ENCODE measurements at places on chromosomes 6 and 20. TPM values are rescaled to one million over a fixed set of nuclear protein-coding genes. Genes with fewer than 3 reads are reported as not detected.

NCOA7 gene
- total RNA-seq = 28.8 TPM

CPXM1 gene
- 19.9 TPM for total RNA-seq

OPRM1 gene
- 15.9 TPM for total RNA-seq

DEFB119 gene
- total RNA-seq = not detected

WFDC5 gene
- total RNA-seq = not detected

ZSWIM3 gene
- 10.4 TPM for total RNA-seq

GCLC gene
- total RNA-seq = 27.8 TPM

RPP40 gene
- total RNA-seq = 10.6 TPM

COL12A1 gene
- 42.9 TPM for total RNA-seq

SRSF6 gene
- total RNA-seq = 49.5 TPM

GRCh38 chr20:58349570-58349969, 39.5 kb upstream of the VAPB start:
- no peak for DNase-seq

GRCh38 chr6:19153981-19154295, 683.2 kb upstream of the ID4 start:
- DNase-seq = no peak

GRCh38 chr20:15895126-15895525, 678.1 kb downstream of the KIF16B start:
- DNase-seq = no peak

GRCh38 chr20:36060676-36061075, 92.3 kb downstream of the CNBD2 start:
- DNase-seq = no peak

DNA sequence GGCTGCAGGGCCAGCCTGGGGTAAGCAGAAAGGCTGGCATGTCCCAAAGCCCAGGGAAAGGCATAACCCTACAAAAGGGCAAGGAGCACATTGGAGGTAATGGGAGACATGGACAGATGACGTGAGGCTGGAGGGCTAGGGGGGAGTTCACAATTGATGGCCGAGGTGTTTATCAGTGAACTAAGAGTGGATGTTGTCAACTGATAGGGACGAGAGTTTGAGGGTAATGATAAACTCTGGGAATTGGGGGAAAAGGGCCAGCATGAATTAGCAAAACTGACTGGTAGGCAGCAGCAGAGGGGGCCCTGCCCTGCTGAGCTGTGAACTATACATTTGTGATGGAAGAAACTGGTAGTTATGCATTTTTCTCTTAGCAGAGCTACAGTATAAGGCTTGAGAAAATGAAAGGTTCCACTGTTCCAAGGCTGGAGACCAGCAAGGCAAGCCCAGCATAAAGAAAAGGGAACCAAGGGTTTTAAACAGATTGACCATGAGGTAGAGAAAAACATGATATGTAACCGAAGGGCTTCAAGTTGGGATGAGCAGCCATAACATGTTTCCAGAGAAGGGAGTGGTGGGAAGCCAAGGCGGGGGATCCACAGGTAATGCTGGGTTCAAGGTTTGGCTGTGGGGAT, 98.1 kb upstream of the MLN start:
- no peak for DNase-seq

GRCh38 chr20:60250251-60250650, 292.0 kb downstream of the CDH26 start:
- DNase-seq = no peak

DNA sequence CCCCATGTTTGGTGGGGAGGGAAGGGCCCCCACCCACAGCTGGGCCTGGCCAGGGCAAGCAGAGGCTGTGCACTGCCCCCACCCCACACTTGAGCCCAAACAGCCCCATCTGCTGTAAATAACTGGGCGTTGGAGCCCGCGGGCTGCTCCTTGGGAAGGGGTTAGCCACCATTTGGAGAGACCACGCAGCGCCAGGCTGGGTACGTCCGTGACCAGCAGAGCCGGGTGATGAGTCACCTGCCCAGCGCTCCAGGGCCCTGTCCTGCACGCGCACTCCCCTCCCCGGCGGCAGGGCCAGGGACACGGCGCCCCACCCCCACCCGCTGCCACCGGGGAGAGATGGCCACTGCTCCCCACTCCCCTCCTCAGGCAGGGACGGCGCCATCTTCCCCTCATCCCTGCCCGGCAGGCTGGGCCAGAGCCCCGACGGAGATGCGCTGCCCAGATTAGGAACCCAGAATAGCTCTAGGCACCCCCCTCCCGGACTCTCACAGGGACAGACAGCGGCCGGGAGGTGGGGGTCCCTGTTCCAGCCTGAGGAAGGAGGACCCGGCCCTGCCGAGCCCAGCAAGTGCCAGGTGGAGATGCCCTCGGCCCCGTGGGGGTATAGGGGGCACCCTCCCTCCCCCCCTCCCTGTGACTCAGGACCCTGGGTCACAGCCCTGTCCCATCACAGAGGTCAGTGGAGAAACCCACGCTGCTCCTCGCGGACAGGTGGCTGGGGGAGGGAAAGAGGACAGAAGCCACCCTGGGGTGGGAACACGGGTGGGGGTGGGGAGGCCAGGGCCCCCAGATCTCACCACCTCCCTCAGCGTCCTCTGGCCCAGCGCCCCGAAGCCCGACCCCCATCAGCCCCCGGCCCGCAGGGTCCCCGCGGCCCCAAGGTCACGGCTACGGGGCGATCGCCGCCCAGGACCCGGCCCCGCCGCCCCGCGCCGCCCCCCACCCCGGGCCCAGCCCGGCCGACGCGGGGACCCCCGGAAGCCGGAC, 642 bp downstream of the EEF1A2 start:
- DNase-seq = peak; percentile 82

GRCh38 chr6:142624978-142625715, 319.8 kb downstream of the HIVEP2 start:
- DNase-seq = no peak

- DNase-seq = no peak
These were observed 7.9 kb upstream of the COL12A1 start for GRCh38 chr6:75213732-75214131.

GRCh38 chr20:9059931-9060330, 9.0 kb upstream of the PLCB4 start:
- DNase-seq = no peak

DNA sequence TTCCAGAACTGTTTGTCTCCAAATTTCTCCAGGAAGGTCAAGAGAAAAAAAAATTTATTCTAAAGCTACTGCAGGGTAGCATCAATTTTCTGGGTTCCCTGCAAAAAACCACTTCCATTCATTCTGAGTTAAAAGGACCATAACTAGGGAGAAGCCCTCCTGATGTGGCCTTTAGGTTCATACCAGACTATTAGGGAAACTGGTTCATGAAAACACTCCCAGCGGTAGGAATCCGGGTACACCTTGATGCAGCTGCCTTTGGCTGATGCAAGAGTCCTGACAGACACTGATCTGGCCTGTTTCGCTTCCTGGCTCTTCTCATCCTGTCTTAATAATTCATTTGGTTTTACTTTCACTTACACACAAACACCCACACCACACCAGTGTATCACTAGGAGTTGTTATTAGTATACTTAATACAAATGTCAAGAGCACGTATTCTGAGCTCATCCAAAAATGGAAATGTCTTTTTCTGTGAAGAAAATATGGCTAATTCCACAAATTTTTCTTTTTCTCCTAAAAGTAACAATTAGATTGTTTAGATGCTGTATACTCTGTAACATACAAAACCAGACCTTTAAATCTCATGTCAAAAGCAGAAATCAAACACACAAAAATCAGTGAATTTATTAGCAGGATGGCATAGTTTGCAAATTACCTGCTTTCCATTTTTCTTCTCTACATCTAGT, 38.4 kb upstream of the ARHGAP18 start:
- DNase-seq = no peak

- no peak for DNase-seq
These were observed 2.5 kb downstream of the RNF217 start for GRCh38 chr6:124964764-124965105.

GRCh38 chr6:126803769-126804168, 314.7 kb upstream of the RSPO3 start:
- DNase-seq = no peak

- peak; percentile 93 for DNase-seq
These were observed 664 bp upstream of the BAG6 start for GRCh38 chr6:31652925-31653724.

DNA sequence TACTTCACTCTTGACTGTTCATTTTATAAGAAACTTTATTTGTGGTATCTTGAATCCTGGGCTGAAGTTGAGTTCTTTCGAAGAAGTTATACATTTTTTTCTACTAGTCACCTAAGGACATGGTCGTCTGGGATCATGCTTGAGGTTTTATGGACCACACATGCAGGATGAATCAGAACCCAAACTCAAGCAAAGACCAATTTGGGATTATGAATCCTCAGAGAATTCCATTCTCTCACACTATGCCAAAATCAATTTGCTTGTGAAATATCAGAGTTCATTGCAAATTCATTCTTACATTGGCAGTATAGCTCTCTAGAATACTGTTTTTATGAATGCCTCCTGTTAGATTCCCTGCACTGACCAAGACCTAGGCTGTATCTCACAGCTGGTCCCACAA, 114.3 kb upstream of the HDAC2 start:
- DNase-seq = no peak

DNA sequence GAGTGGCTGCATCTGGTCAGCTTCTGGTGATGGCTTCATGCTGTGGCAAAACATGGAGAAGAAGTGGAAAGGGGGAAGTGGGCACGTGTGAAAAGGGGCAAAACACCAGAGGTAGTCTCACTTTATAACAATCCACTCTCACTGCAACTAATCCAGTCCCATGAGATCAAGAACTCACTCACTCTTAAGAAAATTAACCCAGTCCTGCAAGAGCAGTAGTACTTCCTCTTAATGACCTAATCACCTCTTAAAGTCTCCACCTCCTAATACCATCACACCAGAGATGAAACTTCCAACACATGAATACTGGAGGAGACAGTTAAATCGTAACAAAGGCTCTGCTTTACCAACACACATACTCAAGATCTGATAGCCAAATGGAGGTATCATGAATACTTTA, 152.6 kb downstream of the THEMIS start:
- no peak for DNase-seq

DNA sequence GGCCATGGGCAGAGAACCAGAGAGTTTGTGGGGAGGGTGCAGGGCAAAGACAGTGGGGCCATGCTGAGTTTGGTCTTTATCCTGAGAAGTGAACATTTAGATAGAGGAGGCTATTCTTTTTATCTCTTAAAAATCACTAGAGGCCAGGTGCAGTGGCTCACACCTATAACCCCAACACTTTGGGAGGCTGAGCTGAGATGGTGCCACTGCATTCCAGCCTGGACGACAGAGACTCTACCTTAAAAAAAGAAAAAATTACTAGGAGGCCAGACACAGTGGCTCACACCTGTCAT, 8.7 kb downstream of the PXMP4 start:
- DNase-seq = no peak

DNA sequence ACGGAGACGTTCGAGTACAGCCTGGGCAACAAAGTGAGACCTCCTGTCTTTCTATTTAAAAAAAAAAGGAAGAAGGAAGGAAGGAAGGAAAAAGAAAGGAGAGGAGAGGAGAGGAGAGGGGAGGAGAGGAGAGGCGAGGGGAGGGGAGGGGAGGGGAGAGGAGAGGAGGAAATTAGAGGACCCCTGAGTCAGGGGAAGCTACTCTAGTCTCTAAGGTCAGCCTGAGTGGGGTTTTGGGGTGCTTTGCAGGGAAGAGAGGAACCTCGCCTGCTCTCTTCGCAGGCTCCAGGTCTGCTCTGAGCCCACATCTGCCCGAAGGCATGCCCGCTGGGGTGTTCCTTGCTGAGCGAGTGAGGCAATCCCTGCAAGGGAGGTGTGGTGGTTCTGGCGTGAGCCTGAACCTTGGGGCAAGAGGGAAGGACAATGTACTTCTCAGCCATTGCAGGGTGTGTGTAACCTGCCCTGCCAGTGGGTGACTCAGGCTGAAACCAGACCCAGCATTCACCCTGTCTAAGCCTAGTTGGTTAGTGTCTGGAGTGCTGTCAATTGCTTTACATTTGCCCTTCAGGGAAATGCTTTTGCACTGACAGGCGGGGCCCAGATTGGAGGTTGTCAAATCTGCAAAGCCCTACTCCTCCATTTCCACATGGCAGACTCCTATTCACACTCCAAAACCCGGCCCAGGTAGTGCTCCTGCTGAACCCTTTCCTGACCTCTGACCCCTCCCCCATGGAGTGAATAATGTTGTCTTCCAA, 15.3 kb upstream of the MMP9 start:
- no peak for DNase-seq

GRCh38 chr20:35893942-35894341, 60.4 kb downstream of the SCAND1 start:
- DNase-seq = no peak

DNA sequence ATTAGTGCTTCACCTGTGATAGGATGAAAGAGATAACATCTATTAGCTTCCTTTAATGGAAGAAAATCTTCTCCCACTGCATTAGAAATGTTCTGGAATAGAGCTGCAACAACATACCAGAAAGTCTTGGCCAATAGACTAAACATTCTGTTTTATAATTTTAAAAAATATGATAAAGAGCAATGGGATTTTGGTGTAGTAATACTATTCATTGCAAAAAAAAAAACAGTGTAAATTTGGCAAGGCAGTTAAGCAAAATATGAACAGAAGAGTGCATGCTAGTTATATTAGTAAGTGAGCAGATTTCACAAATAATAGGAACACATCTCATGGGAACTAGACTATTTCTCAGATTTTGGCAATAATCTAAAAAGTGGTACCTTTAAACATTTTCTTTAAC, 43.3 kb downstream of the SOX4 start:
- DNase-seq = no peak

GRCh38 chr20:58651946-58652605, 993 bp downstream of the STX16 start:
- peak; percentile 35 for DNase-seq

DNA sequence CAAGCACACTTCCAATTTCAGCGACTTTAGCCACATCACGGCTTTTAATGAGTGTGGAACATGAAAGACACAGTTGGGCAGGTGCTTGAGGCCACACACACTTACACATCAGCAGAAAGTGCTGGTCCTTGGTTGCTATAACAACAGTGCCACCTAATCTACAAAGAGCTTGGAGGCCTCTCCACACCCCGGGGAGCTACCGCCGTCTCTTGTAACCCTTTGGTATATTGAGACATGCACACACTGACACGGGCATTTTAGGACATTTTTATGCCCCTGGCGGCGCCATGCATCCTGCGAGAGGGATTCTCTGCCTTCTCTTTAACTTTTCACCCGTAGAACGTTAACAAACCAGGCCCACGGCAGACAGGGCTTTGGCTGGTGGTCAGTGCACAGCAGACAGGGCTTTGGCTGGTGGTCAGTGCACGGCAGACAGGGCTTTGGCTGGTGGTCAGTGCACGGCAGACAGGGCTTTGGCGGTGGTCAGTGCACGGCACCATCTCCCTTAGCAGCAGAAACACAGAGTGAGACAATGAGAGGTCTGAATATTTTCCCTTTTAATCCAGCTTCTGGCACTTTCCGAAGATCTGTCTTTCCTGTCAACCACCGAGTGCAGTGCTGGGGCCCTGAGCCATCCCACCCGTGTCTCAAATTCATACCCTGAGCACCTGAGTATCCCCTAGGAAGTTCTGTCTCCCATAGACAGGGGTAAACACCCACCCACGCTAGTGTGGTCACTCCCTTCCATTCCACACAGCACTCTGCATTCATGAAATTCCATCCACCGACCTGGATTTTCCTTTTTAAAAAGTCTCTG, 116.6 kb upstream of the RPS6KA2 start:
- no peak for DNase-seq

GRCh38 chr20:62916703-62917476, 9.4 kb downstream of the DIDO1 start:
- DNase-seq = no peak

GRCh38 chr6:87716928-87717614, 15.0 kb upstream of the AKIRIN2 start:
- DNase-seq = no peak
